H9 (cell line): ENCODE measurements at places on chromosomes 12 and 14. TPM values are rescaled to one million over a fixed set of nuclear protein-coding genes. Genes with fewer than 3 reads are reported as not detected.

GRCh38 chr12:5912437-5913334 lies 32.4 kb downstream of the ANO2 start:
- peak; percentile 86 for DNase-seq

DNA sequence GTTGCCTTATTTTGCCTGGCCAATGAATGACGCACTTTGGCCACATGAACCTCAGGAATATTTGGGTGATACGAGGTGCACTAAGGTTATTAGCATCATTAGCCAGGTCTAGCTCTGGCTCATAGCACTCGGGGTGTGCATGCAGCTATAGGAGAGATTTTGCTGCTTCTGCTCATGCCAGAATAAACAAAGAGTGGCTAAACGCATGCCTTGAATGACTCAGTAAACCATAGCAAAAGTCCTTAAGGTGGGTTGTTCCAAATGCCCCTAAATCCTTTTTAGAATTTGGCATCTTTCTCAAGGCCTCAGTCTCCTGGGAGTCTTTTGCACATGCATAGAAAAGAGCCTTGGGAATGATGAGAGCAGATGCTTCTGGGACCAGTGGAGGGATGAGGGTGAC lies 343.7 kb upstream of the FKBP4 start:
- no peak for DNase-seq

GRCh38 chr12:14394317-14395073 lies 29.0 kb downstream of the ATF7IP start:
- DNase-seq = no peak

The SSTR1 gene
- 0.90 and 0.98 TPM in 2 replicates for total RNA-seq

The CLEC2D gene
- total RNA-seq = 2.1 and 2.3 TPM in 2 replicates
